H7 (cell line): ENCODE measurements at places on chromosomes 12 and 14.

GRCh38 chr12:68587448-68587873 lies 23.2 kb upstream of the RAP1B start:
- no peak for DNase-seq

- peak; percentile 76 for DNase-seq
These were observed 1.5 kb downstream of the KDM2B start for GRCh38 chr12:121579190-121579791.

DNA sequence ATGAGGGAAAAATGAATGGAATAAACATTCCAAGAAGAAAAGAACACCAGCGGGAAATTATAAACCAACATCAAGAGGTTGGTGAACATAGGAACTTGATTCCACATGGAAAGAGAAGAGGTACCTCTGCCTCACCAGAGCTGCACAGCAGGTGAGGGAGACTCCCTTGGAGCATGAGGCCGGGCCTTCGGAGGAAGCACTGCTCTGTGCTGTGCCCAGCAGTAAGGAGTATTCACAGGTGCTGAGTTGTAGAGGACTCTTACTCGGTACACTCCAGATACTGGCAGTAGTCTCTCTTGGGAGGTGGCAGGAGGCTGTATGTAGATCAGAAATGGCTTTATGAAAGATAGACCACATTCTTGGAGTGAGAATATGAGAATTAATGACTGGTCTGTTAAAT lies 76.0 kb downstream of the NPAS3 start:
- peak; percentile 10 for DNase-seq

GRCh38 chr12:65603438-65604351 lies 220.6 kb upstream of the HMGA2 start:
- DNase-seq = no peak

- no peak for DNase-seq
These were observed 88.9 kb downstream of the NTF3 start for GRCh38 chr12:5520831-5521230.

DNA sequence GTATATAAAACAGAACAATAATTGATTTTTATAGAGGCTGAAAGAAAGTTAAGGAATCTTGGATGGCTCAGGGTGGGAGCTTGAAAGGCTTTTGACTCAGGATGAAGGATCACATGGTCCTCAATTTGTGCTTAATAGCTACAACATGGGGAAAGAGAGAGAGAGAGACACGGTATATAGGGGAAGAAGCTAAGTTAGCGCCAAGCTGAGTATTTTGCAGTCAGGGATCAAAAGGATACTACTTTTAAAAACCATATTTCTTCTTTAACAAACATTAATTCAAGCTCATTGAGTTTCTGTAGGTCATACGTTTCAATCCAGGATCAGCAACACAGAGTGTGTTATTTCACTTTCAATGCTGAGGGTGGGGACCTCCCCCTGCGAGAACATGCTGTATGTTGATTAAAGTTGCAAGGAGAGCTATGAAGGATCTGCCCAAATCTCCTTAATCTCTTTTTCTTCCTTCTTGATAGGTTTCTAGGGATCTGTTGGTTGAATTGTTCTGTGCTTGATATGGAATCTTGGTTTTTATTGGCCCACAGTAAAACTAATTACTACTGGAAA lies 133.1 kb upstream of the NUDT4 start:
- no peak for DNase-seq

DNA sequence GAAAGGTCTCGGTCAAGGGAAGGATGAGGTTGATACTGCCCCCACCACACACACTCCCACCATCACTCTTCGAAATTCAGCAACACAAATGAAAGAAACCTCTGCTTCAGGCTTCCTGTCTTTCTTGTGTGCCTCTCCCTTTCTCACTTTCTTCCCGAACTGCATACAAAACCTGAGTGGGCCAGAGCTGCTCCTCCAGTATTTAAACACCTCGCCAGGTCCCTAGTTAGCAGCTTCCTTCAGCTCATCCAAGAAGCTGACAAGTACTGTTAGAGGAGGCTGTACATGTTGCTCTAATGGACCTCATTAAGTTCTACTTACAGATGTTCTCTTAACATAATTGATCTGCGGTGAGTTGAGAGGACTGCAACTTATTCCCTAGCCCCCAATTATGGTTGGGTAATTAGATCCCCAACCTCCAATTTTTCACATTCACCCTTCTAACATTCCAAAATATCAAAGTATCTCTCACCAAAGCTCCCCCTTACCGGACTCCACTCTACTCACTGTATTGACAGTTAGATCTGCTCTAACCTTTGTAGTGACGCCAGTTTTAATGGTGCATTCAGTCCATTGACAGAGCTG lies 4.1 kb upstream of the LMO3 start:
- no peak for DNase-seq

DNA sequence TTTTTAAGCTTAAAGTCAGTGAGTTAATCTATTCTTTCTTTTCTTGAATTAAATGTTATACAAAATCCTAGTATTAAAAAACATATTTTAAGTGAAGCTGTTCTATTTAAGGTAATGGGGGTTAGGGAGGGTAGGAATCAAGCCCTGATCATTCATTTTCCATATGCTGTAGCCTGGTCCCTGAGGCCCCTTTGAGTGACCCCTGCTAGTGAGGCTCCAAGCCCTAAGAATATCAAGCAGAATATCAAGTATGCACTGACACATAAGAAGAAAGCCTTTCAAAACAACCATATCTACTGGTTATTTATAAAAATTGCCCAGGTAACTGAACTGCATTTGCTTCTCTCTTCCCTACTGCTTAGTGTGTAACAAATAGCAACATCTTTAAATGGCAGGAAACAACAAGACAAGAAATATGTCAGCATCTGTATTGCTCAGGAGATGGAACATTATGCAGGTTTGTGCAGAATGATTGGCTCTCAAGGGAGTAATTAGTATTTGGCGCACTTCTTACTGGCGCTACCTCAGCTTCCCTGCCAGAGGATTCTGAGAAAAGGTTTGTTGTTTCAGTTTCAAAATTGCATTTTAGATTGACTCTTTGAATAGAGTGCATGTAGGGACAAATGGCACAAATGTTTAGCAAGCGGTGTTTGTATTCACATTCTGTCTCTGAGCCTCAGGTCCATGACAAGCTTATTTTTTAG lies 223.0 kb downstream of the DUSP6 start:
- DNase-seq = no peak

DNA sequence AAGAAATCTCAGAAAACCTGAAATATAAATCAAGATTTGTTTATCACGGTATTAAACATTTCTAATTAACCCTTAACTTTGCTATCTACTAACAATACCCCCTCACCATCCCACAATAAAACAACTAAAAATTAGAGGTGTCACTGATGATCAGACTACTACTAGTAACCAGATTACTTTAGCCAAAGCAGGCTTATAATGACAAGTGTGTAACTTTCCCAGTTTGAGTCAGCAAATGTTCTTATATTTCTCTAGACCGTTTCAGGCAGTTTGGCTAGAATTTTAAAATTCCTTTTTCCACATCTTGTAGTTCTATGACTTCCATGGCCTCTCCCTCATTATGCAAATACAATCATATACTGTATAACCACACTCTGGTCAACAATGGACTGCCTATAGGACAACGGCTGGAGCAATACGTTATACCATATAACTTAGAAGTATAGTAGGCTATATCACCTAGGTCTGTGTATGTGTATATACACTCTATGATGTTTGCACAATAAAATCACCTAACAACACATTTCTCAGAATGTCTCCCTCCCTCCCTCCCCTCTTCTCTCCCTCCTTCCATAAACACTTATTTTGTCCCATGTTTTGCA lies 102.1 kb downstream of the DENND5B start:
- DNase-seq = no peak

DNA sequence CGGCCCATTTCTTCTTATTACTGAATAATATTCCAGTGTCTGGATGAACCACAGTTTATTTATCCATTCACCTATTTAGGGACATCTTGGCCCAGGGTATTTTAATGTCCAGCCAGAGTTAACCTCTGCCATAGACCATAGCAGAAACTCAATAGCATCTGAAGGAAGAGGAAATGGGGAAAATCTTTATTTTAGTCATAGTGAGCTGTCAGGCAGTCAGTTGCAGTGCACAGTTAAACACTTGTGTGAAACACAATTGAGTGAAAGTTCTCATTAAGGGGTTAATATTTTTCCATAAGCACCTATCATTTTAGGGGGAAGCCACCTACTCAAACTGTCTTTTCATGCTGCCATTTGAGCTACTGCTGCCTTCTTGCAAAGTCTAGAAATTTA lies 197.3 kb upstream of the PPFIA2 start:
- no peak for DNase-seq

GRCh38 chr12:122363782-122364181 lies 58.7 kb downstream of the CLIP1 start:
- no peak for DNase-seq

DNA sequence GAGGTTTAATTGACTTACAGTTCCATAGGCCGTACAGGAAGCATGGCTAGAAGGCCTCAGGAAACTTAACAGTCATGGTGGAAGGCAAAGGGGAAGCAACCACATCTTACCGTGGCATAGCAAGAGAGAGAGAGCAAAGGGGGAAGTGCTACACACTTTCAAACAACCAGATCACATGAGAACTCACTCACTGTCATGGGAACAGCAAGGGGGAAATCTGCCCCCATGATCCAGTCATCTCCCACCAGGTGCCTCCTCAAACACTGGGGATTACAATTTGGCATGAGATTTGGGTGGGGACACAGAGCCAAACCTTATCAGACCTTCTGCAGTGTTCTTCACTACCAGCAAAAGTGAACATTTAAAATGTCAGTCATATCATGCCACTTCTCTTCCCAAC lies 58.9 kb downstream of the USP15 start:
- DNase-seq = no peak

- no peak for DNase-seq
These were observed 34.8 kb downstream of the TMCC3 start for GRCh38 chr12:94615260-94616181.

GRCh38 chr12:110575326-110575725 lies 7.8 kb downstream of the PPTC7 start:
- DNase-seq = no peak

DNA sequence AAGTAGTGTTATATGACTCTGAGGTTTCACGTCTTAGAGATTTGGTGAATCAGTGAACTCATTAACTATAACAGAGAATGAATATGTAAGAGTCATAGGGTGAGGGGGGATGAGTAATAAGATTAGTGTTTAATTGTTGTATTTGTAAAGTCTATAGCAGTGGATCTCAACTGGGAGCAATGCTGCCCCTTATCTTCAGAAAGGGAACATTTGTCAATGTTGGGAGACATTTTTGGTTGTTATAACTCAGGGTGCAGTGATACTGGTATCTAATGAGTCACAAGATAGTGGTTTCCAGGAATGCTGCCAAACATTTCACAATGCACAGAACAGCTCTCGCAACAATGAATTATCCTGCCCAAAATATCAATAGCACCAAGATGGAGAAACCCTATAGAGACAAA lies 1193.7 kb downstream of the GALC start:
- DNase-seq = no peak

DNA sequence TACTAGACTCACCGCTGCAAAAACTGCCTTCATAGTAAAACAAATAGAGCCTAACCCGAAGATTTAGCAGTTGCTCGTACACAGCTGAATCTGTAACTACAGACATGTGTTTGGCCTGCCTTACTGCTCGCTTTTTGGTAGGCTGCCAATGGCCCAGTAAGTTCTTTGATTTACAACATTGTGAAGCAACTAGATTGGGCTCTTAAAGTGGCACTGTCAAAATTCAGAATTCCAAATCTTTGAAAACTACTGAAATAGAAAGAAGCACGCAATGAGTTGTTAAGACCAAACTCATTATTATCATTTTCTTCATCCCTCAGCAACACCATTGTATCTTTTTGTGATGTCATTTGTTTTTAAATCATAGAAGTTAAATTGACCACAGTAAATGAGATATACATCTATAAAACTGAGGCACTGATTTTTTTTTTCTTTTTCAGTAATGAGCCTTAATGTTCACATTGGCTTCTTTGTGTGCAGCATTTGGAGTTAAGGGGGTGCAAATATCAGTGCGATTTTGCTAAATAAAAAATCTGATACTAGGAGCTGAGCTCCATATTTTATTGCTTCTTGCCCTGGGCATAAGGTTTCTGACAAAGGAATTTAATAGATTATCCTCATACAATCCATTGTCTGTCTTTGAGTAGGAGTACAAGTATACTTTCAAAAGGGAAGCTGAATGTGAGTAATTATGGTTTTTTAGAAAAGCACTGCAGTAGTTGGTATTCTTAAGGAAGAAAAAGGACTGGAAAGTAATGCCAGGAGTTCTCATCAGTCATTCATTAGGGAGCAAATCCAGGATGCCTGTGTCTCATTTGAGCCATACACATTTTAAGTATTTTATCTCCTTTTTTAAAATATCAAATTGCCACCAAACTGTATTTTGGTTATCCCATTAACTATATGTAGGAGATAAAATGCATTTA lies 138.5 kb downstream of the KICS2 start:
- DNase-seq = no peak

- no peak for DNase-seq
These were observed 55.9 kb downstream of the ZFC3H1 start for GRCh38 chr12:71607494-71608330.

DNA sequence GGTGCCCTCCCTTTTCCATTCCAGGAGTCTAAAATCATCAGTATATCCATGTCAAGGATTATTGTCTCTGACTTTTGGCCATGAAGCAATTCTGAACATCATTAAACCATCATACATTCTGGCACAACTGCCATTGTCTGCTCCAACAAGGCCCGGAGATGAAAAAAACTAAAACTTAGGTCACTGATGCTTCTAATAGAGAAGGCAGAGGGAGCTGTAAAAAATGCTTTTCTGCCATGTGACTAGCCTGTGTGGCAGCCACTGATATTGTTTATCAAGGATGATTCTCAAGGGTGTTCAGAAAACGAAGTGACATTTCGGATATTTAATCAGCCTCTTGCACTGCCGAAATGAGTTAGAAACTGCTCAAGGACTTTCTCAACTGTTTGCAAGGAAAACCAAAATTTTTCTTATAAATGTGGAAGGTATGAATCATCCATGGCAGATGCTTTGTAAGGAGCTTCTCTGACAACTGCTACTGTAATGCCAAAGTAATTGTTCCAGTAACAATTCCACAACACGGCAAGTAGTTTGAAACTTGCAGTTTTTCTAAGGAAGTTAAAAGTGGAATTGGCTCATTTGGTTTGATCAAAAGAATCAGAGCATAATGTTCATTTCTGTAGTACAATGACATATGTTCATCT lies 1076.5 kb upstream of the FLRT2 start:
- no peak for DNase-seq

DNA sequence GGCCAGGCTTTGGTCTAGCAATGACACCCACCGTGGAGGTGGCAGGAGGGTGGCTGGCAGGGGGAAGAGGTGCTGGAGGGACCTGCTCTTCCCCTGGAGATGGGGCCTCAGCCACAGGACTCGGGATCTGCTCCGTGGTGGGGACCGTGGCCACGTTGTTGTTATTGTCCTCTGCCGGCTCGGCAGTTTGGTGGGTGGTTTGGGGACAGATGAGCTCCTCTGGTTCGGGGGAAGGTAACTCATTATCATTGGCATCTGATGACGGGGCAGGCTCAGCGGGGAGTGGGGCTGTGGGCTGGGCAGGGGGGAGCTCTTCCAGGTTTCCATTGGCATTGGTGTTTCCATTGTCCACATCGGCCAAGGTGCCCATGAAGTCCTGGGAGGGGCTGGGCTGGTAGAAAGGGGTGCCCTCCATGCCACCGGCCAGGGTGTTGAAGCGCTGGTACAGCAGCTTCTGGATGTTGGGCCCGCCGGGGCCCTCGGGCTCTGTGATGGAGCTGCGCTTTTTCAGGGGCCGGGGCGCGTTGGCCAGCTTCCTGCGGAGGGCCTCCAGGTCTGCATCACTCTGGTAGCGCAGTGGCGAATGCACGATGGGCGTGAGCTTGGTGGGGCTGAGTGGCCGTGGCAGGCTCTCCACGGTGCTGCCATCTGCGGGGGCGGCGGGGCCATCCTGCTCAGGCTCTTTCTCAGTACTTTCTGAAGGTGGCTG lies 24.3 kb downstream of the ZFYVE21 start:
- DNase-seq = peak; percentile 59

- peak; percentile 26 for DNase-seq
These were observed 580.2 kb downstream of the ETNK1 start for GRCh38 chr12:23204933-23205778.
